ENCODE measurements at places on chromosomes 4 and X. TPM values are rescaled to one million over a fixed set of nuclear protein-coding genes. Genes with fewer than 3 reads are reported as not detected.

- no peak overlapping the region for H3K4me3 ChIP-seq
- H3K27ac ChIP-seq: no peak overlapping the region
- no peaks in the 10 kb centered on the region for H3K27me3 ChIP-seq
- DNase-seq: no peak
Measured at GRCh38 chr4:163758032-163758431, 263.5 kb downstream of the TMA16 start.

DNA sequence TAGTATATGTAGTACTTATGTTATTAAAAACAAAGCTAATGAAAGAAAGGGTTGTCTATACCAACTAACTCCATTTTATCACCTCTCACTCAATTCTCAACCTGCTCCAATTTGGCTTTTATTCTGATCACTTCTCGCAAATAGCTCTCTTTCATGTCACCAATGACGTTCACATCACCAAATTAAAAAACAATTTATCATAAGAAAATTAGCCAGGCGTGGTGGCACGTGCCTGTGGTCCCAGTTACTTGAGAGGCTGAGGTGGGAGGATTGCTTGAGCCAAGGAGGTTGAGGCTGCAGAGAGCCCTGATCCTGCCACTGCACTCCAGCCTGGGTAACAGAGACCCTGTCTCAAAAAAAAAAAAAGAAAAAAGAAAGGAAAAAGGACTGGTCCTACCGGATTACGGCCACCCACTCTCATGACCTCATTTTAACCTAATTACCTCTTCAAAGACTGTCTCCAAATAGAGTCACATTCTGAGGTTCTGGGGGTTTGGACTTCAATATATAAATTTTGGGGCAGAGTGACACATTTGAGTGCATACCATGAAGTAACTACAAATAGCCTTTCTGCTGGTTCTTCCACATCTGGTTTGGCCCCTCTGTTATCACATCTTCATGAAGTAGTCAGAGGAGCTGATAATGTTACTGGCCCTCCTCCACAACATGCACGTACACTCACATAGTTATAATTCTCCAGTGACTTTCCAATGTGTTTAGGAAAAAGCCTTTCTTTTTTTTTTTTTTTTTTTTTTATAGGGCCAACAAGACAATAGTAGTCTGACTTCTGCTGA is 15.8 kb upstream of the RBMX start:
- H3K4me1 ChIP-seq: no peaks in the 10 kb centered on the region
- no peak overlapping the region for H3K27ac ChIP-seq
- no peaks in the 10 kb centered on the region for H3K36me3 ChIP-seq
- DNase-seq: no peak
- no peak overlapping the region for H3K4me3 ChIP-seq
- H3K27me3 ChIP-seq: no peaks in the 10 kb centered on the region

- no peak overlapping the region for H3K4me3 ChIP-seq
- DNase-seq: no peak
- no peak overlapping the region for H3K27ac ChIP-seq
- H3K4me1 ChIP-seq: no peaks in the 10 kb centered on the region
- no peaks in the 10 kb centered on the region for H3K36me3 ChIP-seq
- H3K27me3 ChIP-seq: no peaks in the 10 kb centered on the region
Measured at GRCh38 chrX:115897956-115898355, 272.6 kb upstream of the AGTR2 start.

GRCh38 chr4:57136281-57136680 is 26.1 kb upstream of the IGFBP7 start:
- no peaks in the 10 kb centered on the region for H3K27me3 ChIP-seq
- H3K4me1 ChIP-seq: peaks cover 14% of the 10 kb centered on the region
- peak; percentile 65 for DNase-seq
- H3K4me3 ChIP-seq: no peak overlapping the region
- peak overlapping the region; percentile 71 for H3K27ac ChIP-seq

DNA sequence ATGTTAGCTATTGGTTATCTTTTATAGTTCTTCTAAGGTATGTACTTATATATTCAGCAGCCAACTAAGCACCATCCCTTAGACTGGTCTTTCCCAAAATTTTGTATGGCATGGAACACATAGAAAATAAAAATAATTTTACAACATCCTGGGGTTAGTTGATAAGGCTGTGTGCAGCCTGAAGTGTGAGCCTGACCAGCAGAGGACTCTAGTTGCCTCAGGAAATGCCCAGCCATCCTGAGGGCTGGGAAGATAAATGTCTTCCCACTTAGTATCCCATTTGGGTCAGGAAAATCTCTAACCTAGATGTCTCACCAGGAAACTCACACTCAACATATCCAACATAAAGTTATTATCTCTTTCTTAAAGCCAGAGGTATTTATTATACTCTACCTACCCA is 251.4 kb upstream of the POF1B start:
- no peak for DNase-seq
- no peaks in the 10 kb centered on the region for H3K4me1 ChIP-seq
- no peaks in the 10 kb centered on the region for H3K27me3 ChIP-seq
- H3K36me3 ChIP-seq: no peaks in the 10 kb centered on the region
- H3K27ac ChIP-seq: no peak overlapping the region
- H3K4me3 ChIP-seq: no peak overlapping the region

DNA sequence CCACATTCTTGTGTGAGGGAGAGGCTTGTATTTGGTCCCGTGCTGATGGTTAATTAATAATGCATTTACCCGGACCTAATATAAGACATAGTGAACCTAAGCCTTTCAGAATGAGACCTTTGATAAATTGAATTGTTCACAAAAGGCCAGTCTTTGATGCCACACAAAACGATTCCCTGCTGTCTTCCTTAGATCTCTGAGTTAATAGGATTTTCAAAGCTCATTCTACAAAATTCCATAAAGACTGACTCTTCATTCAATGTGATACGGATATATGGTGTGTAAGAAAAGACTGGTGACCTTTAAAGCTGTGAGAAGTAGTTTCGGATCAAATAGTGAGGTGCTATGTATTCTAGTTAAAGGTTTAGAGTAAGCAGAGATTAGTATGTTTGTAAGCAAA is 254.3 kb downstream of the PDHA2 start:
- no peak for DNase-seq
- H3K4me3 ChIP-seq: no peak overlapping the region
- no peaks in the 10 kb centered on the region for H3K27me3 ChIP-seq
- H3K27ac ChIP-seq: no peak overlapping the region
- no peaks in the 10 kb centered on the region for H3K36me3 ChIP-seq

DNA sequence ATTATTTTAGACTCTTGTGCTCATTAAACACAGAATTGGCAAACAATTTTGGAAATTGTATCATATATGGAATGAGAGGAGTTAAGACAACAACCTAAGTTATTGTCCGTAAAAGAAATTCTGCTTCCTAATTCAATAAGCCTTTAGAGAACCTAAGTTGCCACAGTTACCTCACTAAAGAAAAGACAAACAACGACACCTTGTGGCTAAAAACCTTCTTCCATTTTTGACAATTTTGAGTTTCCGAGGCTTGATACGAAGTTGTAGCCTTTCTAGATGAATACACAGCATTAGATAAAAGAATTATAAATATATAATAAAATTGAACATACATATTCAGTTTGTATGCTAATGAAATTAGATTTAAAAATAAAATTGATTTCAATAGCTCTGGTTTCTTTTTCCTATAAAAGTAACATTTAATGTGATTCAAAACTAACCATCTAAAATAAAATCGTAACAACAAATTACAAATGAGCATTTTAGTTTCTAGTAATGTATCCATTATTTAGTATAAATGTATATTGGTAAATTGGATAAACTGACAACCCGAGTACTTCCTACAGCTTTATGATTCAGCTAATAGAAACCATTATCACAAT is 275.1 kb downstream of the GPM6A start:
- no peak overlapping the region for H3K4me3 ChIP-seq
- no peaks in the 10 kb centered on the region for H3K27me3 ChIP-seq
- no peaks in the 10 kb centered on the region for H3K4me1 ChIP-seq
- H3K36me3 ChIP-seq: no peaks in the 10 kb centered on the region
- H3K27ac ChIP-seq: no peak overlapping the region

- no peaks in the 10 kb centered on the region for H3K27me3 ChIP-seq
- no peaks in the 10 kb centered on the region for H3K36me3 ChIP-seq
- H3K27ac ChIP-seq: no peak overlapping the region
- DNase-seq: no peak
Measured at GRCh38 chr4:127788517-127788916, 6.4 kb downstream of the HSPA4L start.

The PLP1 gene
- not detected for total RNA-seq

The SCARB2 gene
- total RNA-seq: 116 TPM

The GC gene
- not detected for total RNA-seq

Measured in endothelial cell of umbilical vein (primary cell).